ENCODE measurements at places on chromosomes 7 and 10.

DNA sequence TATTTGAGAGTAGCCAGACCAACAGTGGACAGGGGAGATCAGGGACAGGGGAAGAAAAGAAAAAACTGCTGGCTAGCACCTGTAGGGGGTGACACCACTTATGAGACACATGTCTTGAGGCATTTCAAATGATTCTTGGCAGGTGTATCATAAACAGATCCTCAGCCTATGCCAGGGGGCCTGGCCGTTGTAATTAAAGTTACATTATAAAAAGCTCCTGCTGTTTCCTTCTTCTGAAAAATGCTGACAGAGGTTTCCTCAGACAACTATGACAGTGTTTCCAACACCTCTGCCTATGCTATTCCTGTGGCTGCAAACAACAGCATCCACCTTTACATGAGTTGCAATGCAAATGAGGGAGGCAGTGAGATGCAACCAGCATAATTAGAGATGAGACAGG, 281.0 kb upstream of the PTER start:
- DNase-seq = no peak

- no peak for DNase-seq
These were observed 45.4 kb downstream of the NKX6-2 start for GRCh38 chr10:132740588-132740987.

- DNase-seq = no peak
These were observed 397.7 kb upstream of the NFE2L3 start for GRCh38 chr7:25754333-25754732.

DNA sequence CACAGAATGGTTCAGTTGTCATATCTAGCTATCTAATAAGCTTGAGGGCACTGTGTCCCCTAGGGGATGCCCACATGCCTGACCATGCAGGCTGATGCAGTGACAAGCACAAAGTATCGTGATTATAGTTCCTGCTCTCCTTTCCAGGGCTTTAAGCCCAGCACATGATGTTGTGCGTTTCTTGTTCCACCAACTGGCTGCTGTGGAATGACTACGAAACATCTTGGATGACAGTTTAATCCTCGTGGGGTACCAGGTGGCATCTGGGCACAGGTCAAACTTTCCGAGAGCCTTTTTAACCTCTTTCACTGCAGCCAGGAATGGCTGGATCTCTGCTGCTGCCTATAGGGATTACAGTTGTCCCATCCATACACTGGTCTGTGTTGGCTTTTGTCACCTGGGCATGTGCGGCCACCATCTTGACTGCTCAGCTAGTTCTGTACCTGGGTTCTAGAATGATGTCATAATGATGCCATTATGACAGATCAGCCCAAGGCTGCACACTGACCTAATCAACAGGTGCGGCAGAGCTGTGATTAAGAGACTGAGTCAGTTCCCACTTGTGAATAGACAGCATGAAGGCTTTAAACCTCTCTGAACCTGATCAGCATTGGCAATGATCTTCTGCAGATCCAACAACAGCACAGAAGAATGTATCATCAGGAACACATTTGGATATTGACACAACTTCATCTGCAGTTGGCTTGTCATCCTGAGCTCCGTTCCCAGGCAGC, 144.1 kb downstream of the DLG5 start:
- no peak for DNase-seq

GRCh38 chr7:101278461-101279292, 33.8 kb upstream of the FIS1 start:
- DNase-seq = no peak

GRCh38 chr7:36605261-36606051, 118.8 kb downstream of the AOAH start:
- no peak for DNase-seq

- no peak for DNase-seq
These were observed 4.8 kb downstream of the FEZF1 start for GRCh38 chr7:122299624-122300210.

- DNase-seq = no peak
These were observed 32.4 kb downstream of the ITIH5 start for GRCh38 chr10:7634142-7634894.

DNA sequence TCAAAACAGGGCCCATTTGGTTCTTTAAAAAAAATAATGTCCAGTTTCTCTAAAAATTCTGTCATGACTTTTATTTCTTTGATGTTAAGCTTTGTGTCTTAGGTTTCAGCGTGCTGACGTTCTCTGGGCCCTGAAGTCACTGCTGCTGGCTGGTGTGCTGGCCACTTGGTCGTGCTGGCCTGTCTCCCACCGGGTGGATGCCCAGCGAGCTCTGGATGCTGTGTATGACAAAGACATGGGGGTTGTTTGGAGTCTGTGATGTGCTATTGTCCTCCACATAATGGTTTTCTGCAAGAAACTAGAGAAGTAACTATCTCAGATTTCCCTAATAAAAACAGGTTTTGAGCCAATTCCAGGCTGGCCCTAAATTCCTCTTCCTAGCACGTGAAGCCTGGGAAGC, 9.5 kb upstream of the IDI2 start:
- DNase-seq = no peak

DNA sequence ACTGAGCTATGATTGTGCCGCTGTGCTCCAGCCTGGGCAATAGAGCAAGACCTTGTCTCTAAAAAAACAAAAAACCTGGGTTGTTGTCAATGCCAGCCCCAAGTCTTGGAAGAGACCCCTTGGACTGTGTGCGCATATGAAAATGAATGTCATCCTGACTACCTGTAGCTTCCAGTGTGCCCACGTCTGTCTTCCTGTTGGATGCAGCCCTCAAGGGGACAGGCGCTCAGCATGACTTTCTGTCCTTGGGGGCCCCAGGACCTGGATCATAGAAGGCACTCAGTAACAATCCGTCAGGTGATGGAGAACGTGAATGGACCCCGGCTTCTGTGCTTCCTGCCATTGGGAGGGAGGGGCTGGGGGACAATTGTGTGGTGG, 9.0 kb downstream of the PRF1 start:
- DNase-seq = no peak

DNA sequence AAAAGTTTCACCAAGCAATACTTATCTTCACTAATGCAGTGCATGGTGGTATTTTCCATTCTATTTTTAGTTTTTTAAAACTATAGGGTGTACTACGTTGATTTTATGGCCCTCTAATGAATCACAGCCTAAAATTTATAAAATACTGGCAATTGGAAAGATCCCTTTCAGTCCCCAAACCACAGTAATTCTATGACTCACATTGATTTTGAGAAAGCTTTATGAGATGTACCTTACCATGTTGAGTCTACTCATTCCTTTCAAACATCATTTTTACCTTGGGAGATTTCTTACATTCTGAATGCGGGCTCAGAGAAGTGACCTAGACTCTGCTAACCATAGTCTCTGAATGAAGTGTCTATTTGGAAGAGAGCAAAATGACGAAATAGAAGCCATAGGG, 141.6 kb downstream of the GPR85 start:
- no peak for DNase-seq

DNA sequence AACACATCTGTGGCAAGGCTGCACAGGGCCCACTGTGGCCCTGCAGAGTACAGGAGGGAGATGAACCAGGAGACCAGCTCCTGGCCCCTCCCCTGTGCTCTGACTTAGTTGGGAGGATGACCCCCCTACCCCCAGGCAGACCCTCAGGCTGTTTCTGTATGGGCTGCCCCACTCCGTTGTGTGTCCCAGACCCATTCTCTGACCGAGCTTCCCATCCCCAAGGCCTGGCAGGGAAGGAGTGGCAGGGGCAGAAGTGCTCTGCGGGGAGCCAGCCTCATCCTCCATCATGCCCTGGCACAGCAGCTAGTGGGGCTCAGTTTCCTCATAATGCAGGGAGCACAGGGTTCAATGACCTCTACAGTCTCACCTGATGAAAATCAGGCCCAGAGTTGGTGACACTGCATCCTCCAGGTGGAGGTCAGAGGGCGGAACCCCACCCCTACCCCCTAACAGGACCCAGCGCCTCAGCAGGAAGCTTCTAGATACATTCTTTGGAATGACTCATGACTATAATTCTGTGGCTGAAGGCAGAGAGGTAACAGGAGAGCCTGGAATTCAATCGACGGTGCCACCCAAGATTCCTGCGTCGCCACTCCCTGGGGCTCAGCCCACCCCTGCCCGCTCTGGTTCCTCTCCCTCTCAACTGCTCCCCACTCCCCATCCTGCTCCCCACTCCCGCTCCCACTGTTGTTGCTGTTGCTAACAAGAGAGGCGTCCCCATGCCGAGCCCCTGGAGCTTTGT, 18.2 kb downstream of the PODXL start:
- no peak for DNase-seq

- DNase-seq = no peak
These were observed 48.3 kb downstream of the PNLIPRP2 start for GRCh38 chr10:116669080-116669479.

DNA sequence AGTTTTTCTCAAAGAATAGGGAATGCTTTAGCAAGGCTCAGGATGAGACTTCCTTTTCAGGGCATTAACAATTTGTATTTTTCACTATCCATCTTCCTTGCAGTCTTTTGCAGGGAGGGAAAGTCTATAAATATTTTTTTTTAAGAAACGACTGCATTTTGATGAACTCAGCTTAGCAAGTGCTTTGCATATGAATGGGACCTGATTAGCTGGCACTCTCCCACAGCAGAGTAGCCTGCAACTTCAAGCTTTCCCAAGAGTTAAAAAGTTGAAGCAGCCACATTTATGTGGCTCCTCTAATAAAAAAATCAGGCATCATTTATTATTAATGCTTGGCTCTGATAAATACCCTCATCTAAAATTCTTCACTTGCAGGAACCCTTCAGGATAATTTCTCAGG, 134.0 kb downstream of the GRID1 start:
- DNase-seq = no peak

- no peak for DNase-seq
These were observed 31.5 kb upstream of the PPP2R2D start for GRCh38 chr10:131869344-131869743.

All from NCI-H1436 (cell line).